Stimulated activated CD4-positive, alpha-beta T cell treated with anti-CD3 and anti-CD28 coated beads, Interleukin-1b, Interleukin-23, amount 100 ng/mL, for 1 hour (primary cell): ENCODE measurements at places on chromosomes 5 and 9.

- DNase-seq = no peak
Measured at GRCh38 chr9:113844466-113844865, 31.6 kb upstream of the ZNF618 start.

- DNase-seq = no peak
Measured at GRCh38 chr9:7341571-7341970, 458.0 kb downstream of the DMAC1 start.

DNA sequence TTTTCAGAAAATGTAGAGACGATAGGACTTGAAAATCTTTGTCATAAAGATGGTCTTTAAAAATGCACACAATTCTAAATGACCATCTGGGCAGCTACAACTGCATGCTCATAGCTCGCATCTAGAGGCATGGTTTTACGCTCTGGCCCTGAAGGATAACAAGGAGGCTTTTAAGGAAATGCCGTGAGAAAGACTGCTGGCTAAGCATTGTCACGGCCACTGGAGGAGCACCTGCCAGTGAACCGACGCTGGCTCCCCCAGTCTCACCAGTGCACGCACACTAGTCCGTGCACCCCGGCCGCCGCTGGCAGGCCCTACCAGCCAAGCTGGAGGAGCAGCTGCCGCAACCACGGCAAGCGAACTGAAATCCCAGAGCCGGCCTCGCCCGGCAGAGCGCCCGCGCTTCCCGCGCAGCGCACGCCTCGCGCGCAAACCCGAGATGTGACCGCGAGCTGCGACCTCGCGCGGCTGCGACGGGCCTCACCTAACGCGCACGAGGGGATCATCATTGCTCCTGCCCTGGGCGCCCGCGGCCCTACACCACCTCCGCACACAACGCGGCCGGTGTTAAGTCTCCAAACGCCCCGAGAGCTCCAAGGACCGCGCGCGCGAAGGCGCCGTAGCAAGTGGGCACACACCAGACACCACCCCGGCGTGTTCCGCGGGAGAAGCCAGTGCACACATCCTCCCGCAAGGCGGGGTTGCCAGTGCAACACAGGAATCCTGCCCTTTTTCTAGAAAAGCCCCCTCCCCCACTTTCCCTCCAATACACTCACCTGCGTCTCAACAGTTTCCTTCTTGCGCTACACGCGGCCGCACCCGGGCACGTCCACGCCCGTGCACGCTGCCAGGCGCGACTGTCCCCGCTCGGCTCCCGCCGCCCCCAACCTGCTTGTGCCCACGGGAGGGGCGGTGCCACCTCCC, 5.3 kb downstream of the ELAVL2 start:
- no peak for DNase-seq

DNA sequence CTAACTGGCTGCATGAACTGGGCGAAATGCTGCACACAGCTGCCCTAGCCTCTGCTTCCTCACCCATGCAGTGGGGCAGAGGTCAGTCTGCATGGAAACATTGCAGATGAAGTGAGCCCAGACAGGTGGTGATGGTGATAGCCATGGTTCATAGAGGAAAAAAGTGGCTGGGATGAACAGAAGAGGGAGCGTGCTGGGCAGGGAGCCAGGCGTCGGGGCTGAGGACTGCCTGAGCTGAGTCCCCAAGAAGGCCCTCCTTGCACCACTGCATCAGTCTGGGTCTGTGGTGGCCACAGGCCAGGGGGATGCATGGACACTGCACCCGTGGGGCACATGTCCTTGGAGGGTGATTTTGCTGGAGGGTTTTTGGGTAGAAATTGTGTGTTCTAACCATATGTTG, 80.5 kb downstream of the AMBP start:
- DNase-seq = no peak

DNA sequence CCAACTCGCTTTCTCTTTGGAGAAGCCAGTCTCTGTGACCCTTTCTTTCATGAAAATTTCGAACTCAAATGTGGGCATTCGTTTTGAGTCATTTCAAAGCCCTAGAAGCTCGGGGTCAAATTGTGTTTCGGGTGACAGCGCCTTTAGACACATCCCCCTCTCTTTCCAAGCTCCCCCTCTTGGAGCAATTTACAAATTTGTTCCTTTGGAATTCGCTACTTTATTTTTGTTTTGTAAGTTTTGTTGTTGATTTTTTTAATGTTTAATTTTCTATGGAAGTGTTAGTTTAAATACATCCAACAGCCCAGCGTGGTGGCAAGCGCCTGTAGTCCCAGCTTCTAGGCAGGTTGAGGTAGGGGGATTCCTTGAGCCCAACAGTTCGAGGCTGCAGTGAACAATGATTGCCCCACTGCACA, 4.6 kb upstream of the BARX1 start:
- no peak for DNase-seq

GRCh38 chr9:97504381-97505216, 3.1 kb downstream of the TMOD1 start:
- no peak for DNase-seq

GRCh38 chr5:93583768-93584595, 960 bp downstream of the NR2F1 start:
- DNase-seq = no peak

DNA sequence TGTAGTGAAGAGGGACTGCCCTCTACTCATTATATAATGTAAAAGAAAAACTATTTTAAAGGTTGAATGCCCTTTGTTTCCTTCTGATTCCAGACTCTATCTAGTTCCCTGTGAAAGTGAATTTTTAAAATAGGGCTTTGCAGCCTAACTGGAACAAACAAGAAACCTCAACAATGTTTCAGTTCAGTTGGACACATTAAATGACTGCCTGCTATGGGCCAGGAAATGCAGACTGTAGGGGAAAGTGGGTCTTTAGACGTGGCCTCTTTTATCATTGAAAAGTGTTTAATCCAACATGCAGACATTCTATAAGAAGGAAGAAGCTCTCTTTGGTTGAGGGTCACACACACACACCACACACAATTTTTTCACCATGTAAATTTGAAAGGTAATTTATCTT, 289.1 kb downstream of the ICE1 start:
- no peak for DNase-seq

DNA sequence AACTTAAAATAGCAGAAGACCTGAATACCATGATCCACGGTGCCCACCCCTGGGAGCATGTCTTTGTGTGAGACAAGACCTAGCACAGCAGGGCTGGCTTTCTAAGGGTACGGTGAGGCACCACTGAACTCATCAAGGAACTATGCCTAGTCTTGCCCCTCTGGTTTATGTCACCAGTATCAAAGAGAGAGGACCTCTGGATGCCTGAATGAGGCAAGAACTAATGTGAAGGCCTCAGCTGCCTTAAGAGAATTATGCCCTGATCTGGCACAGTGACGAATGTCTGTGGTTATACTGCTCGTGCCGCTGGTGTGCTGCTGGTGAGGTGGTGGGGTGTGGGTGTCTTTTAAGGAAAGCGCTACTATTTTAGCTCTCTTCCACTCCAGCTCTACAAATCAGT, 23.0 kb downstream of the NREP start:
- DNase-seq = no peak

DNA sequence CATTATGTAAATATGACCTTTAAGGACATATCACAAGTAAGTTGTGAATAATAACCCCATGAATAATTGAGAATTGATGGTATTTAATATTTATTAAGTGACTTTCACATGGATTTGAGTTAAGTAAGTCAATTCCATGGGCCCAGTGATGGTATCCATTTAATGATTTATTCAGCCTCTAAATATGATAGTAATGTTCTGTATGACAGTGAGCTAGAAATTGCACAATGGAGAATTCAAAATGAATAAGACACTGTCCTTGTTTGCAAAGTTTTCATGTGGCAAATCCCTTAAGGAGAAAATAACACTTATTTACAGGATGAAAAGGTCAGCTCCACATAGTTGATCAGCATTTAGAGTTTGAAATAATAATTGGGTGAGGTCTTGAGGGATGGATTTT, 160.7 kb downstream of the PDE4D start:
- no peak for DNase-seq

GRCh38 chr5:134638760-134639201, 6.2 kb upstream of the SAR1B start:
- no peak for DNase-seq

DNA sequence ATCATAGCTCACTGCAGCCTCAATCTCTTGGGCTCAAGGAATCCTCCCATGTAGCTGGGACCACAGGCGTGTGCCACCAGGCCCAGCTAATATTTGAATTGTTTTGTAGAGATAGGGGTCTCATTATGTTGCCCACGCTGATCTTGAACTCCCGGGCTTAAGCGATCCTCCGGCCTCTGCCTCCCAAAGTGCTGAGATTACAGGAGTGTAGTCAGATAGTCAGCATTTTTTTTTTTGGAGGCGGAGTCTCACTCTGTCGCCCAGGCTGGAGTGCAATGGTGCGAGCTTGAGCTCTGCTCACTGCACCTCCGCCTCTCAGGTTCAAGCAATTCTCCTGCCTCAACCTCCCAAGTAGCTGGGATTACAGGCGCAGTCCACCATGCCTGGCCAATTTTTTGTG, 1.6 kb upstream of the SAR1B start:
- DNase-seq = no peak

DNA sequence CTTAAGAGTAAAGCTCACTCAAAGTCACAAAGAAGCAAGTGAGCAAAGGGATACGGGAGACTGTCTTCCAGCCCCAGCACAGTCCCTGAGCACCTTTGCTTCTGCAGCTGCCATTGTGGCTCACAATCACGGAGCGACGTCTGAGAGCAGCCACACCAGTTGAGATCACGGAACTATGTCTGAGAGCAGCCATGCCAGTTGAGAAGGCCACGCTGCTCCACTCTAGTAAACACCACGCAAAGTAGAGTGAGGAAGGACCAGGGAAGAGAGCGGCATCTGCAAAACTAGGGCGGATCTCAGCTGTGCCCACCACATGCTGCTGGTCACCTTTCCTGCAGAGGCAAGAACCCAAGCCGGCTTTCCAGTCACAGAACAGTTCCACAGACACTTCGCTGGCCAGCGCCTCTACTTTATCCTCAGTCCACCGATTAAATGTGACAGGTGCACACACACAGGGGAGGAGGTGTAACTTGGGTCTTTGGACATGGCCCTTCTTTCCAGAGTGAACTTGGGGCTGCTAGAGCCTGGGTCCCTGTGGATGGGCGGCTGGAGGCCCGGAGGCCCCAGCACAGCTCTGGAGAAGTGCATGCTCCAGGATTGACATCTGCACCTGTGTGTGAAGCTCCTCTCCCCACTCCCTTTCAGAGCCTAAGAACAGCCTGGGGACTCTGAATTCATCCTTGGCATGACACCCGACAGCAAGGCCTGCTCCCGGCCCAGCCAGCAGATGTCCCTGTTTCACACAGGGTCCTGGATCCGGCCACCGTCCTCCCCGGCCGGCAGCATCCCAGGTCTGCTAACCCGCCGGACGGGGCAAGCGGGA, 324.9 kb upstream of the IRX4 start:
- DNase-seq = no peak
